ENCODE measurements at places on chromosomes 2 and 18. TPM values are rescaled to one million over a fixed set of nuclear protein-coding genes. Genes with fewer than 3 reads are reported as not detected.

The ANKRD62 gene
- not detected for total RNA-seq

The FAP gene
- total RNA-seq: 27.3 TPM

The NGEF gene
- 20.7 TPM for total RNA-seq

The ELAC1 gene
- total RNA-seq: 13.9 TPM

GRCh38 chr2:109049022-109049421 is 60.0 kb upstream of the EDAR start:
- no peaks in the 10 kb centered on the region for H3K36me3 ChIP-seq
- H3K27ac ChIP-seq: no peak overlapping the region
- no peak overlapping the region for H3K4me3 ChIP-seq
- no peaks in the 10 kb centered on the region for H3K27me3 ChIP-seq
- peaks cover 30% of the 10 kb centered on the region for H3K4me1 ChIP-seq

DNA sequence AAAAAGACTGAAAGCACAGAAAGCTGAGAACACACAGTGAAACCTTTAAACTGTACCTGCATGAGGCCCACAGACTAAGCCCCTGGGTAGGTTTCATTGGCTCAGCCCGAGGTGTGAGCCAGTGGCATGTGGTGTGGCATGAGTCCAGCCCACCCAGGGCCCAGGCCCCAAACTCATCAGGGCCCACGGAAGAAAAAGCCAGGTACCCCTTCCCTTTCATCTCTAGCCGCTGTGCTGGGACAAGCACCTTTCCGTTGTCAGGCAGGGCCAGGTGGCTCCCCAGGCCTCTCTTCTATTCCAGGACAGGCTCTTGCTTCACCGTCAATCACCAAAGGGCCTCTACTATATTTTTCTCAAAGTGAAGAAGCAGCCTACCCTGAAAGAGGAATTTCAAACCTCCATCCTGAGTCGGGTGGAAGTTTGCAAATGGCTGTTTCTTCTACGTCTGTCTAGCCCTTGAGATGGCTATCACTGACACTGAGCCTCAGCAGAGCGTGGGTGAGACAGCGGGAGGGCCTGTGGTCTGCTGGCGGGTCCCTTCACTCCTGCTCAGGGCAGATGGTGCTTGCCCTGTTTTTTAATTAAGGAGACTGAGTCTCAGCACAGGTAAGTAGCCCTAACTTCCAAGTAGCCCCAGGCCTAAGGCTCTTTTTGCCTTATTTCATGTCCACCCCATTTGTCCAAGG is 8.6 kb downstream of the DNAJB2 start:
- H3K27ac ChIP-seq: peak overlapping the region; percentile 91
- no peak overlapping the region for H3K4me3 ChIP-seq
- peaks cover 7% of the 10 kb centered on the region for H3K4me1 ChIP-seq
- H3K27me3 ChIP-seq: peaks cover 10% of the 10 kb centered on the region
- no peak for DNase-seq
- peaks cover 9% of the 10 kb centered on the region for H3K36me3 ChIP-seq

- H3K27ac ChIP-seq: peak overlapping the region; percentile 40
- H3K4me1 ChIP-seq: no peaks in the 10 kb centered on the region
- peaks cover 43% of the 10 kb centered on the region for H3K36me3 ChIP-seq
Measured at GRCh38 chr2:71379086-71379485, 47.5 kb downstream of the ZNF638 start.

The CROCC2 gene
- total RNA-seq: 0.68 TPM

GRCh38 chr2:232327105-232328031 is 51.2 kb upstream of the ALPP start:
- H3K27me3 ChIP-seq: no peaks in the 10 kb centered on the region
- H3K36me3 ChIP-seq: no peaks in the 10 kb centered on the region
- no peak overlapping the region for H3K27ac ChIP-seq
- peak; percentile 88 for DNase-seq

DNA sequence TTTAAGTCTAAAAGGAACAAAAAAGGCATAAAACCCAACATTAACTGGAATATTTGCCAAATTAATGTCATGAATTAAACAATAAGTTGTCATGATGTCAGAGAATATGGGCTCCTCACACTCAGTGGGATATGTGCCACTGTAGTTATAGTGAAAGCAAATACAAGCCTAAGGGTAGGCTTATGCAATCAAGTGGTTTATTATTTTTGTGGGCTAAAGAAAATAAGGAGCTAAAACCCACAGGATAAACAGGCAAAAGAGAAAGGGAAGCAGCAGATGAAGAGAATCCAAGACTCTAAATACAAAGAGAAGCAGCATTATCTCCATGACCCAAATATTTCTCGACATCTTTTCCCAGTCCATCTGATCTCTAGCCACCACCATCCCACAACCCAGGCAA is 17.5 kb downstream of the YWHAQ start:
- H3K4me3 ChIP-seq: no peak overlapping the region
- peaks cover 41% of the 10 kb centered on the region for H3K36me3 ChIP-seq

The DES gene
- total RNA-seq: 1.4 TPM

The RGPD8 gene
- 5.5 TPM for total RNA-seq

All from type B pancreatic cell (in vitro differentiated cells).